ENCODE measurements at places on chromosomes 1 and 21.
A peak's percentile ranks its signal among the peaks of the same experiment; 100 is the strongest.

DNA sequence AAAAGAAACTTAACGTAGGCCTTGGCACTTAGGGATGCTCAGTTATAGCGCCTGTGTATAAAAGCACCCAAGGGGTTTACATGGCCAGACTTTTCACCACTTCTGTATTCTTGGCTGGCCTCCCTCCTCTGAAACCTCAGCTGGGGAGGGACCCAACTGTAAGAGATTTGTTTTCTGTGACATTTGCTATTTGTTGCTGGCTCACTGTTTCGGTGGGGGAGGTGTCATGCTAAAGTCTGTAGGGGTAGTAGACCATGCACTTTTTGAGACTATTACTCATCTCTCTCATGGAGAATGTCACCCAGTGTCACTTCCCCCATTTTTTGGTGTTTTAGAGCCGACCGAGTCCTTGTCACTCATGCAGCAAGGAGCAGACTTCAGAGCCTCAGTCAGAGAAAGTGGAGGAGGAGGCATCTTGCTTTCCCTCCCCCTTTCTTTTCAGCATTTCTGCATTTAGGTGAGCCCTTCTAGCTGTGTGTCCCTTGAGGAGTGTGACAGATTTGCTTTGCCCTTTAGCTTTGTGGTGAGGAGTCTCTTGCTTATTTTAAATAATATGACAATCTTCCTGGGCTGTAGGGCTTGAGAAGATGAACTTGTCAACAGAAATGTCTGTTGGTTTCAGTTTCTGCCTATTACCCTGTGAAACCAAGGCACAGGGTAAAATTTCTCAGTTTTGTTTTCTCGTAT lies 160.1 kb downstream of the FASLG start:
- peak; percentile 1 for DNase-seq

GRCh38 chr1:235336903-235337302 lies 8.5 kb downstream of the GGPS1 start:
- DNase-seq = no peak

- DNase-seq = no peak
Measured at GRCh38 chr1:38340409-38340808, 293.8 kb upstream of the POU3F1 start.

DNA sequence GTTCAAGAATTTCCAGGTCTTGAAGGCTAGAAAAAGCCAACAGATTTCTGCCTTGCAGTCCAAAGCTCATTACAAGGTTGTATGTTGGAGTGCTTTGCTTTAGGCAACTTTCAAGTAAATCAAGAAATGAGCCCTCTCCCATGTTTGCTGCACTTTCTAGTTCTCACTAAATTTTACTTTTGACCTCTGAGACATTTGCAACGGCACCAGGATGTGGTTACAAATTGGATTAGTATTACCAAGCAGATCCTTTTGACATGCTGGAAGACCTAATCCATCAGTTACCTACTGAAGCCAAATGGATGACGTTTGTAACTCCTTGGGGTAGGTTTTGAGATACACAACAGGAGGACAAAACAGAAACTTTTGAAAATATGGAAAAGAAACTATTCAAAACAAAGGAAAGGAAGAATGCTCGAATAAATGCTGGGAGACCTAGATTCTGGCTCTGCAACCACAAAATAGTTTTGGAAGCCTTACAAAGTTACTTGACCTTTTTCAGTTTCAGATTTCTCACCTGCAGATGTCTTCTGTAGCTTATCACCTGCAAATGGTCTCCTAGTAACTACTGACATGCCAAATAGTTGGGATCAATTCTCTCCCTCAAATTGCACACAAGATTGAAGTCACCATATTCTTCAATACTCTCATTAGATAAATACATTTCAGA lies 251.7 kb upstream of the ADGRL2 start:
- DNase-seq = no peak

GRCh38 chr21:42423197-42423675 lies 19.5 kb downstream of the UBASH3A start:
- no peak for DNase-seq

DNA sequence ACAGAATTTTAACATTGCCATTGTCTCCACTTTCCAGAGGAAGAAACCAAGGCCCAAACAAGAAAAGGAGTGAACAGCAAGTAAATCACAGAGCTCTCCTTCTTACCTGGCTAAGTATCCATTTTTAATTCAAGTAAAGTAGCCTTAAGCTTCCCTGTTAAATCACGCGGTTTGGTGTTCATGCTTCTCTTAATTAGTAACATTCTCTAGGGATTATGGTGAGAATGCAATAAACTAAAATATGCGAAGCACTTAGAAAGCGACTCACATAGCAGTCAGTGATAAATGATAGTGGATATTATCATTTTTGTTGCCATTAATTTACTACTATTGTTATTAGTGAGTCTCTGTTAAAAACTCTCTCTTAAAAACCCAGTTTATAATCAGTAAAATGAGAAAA lies 630.5 kb upstream of the TMPRSS15 start:
- no peak for DNase-seq
